ENCODE measurements at places on chromosomes 13 and 19.

DNA sequence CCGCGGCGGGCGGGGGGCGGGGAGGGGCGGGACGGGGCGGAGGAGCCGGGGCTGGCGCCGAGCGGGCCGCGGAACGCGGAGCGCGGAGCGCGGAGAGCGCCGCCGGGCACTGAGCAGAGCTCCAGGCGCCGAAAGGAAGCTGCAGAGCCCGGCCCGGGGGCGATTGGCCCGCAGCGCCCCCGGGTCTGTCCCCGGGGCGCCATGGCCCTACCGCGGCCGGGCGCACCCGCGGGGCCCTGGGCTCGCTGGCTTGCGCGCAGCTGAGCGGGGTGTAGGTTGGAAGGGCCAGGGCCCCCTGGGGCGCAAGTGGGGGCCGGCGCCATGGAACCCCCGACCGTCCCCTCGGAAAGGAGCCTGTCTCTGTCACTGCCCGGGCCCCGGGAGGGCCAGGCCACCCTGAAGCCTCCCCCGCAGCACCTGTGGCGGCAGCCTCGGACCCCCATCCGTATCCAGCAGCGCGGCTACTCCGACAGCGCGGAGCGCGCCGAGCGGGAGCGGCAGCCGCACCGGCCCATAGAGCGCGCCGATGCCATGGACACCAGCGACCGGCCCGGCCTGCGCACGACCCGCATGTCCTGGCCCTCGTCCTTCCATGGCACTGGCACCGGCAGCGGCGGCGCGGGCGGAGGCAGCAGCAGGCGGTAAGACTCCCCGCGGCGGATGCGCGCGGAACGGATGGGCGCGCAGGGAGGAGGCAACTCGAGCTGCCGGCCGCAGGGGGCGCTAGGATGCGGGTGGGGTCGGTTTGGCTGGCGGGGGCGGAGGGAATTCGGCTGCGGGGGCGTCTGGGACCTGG is at the start of gene PDE4A:
PDE4A (plus strand) TSS at position 95 of the 796 bp plus-strand sequence; CDS start at position 322, 227 bp downstream.
- peak; percentile 74 for DNase-seq

GRCh38 chr13:95356916-95357315 is 55.7 kb upstream of the ABCC4 start:
- DNase-seq = no peak

GRCh38 chr19:39251846-39252245 is 3.2 kb upstream of the IFNL4 start:
- peak; percentile 74 for DNase-seq

- DNase-seq = peak; percentile 97
Observed at GRCh38 chr19:4328243-4328990, 10.2 kb downstream of the STAP2 start.

DNA sequence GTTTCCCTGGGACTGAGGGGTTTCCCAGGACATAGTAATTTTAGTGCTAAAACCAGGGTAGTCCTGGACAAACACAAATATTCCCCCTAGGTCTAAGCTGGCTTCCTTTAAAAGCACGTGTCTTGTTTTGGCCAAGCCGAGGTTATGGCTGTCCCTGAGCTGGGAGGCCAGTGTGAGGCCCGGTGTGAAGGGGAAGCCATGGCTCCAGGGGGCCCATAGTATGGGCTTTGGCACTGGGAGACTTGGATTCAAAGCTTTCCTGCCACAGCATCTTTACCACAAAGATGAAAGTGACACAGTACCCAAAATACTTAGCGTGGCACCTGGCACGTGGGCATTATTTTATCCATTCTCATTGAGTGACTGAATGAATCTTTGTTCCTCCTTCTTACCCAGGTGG is 345.2 kb downstream of the ZNF536 start:
- DNase-seq = no peak

DNA sequence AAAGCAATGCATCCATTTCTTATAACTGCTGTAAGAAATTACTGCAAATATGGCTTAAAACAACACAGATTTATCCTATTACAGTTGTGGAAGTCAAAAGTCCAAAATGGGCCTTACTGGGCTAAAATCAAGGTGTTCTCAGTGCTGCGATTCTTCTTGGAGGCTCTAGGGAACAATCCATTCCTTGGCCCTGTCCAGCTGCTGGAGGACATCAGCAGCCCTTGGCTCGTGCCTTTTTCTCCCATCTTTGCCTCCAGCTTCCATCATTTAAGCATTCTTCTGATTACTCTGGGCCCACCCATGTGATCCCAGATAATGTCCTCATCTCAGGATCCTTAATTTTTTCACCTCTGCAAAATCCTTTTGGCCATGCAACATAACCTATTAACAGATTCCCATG is 607.1 kb downstream of the DCT start:
- no peak for DNase-seq

DNA sequence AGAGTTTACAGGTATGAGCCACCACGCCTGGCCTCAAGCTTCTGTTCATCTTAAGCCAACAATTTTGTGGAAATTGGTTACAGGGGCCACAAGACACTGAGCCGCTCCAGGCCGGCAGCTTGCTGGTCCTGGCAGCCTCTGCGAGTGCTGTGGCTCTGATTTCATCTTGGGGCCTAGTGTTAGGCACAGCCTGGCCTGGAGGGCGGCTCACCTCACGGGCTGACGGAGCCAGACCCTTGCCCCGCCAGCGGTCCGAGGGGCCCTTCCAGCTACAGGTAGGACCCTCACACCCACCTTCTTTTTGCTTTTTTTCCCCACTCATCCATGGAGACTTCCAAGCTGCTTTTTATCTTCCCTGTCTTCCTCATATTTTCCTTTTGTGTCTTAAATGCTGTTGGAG is 8.6 kb downstream of the ZNF544 start:
- DNase-seq = no peak

GRCh38 chr19:43798546-43799409 is 3.5 kb downstream of the LYPD5 start:
- peak; percentile 32 for DNase-seq

GRCh38 chr13:94712812-94713560 is 641 bp upstream of the SOX21 start:
- DNase-seq = peak; percentile 70

DNA sequence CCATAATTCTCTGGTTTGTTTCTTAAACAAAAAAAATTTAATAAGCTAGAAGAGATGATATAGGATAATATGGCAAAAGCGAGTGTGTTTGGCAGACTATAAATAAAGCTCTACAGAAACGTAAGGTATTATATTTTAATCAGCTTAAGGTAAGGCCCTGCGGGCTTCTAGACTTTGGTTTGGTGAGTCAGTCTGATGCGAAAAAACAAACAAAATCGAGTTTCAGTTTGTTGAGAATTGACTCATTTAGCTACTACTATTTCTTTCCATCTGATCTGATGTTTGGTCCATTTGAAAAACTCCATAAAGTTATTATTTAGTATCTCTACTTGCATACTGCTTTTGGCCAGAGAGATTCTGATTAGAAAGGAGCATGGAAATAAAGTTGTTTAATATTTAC is 138.0 kb downstream of the MIPEP start:
- no peak for DNase-seq

- DNase-seq = no peak
Observed at GRCh38 chr19:38204728-38205127, 19.3 kb downstream of the DPF1 start.

- peak; percentile 34 for DNase-seq
Observed at GRCh38 chr19:35963514-35963913, 27.3 kb downstream of the LRFN3 start.

- no peak for DNase-seq
Observed at GRCh38 chr13:98493042-98493712, 83.7 kb downstream of the STK24 start.

DNA sequence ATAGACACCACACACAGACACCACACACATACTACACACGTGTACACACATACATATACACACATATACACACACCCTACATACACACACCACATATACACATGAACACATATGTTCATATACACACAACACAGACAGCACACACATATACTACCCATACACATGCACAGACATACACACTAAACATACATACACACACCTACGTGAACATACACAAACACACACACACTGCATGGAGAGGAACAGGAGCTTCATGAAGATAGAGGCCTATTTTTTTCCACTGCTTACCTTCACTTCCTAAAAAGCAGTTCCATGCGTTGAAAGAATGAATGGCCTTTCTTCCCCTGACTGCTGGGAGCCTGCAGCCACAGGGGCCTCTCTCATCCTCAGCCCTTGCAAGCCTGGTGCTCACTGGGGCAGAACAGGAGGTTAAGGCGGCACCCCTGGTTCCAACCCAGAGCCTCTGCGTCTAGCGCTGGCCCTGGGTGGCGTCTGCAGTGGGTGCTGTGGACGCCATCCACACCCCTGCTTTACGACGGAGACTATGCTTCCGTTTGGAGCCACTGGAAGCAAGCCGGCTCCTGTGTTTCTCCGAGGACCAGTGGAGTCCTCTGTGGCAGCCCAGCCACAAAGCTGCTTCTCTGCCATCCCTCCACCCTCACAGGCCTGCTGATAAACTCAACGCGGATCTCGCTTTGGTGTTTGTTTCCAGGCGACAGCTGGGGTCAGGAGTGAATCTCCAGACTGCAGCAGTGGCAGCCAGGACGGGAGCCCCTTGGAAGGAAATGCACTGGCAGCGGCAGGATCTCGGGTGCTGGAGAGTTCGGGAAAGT is 1.9 kb upstream of the RASA3 start:
- no peak for DNase-seq

GRCh38 chr13:112741185-112741755 is 51.4 kb downstream of the ATP11A start:
- no peak for DNase-seq

DNA sequence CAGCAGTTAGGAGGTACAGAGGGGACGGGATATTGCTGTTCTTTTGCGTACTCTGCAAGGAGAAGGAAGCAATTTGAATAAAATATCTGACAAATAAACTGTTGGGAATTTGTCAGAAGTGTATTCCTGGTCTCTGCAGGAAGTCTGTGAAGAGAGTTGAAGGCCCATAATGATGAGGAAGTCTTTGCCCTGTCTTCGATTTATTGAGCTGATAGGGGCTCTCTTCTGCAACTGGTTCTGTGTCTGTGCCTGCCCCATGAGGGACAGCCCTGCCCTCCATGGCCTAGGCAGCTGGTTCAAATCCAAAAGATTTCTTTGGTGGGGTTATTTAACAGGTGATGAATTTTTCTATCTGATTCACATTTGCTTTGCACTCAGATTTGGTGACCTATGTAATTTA is 339.7 kb upstream of the EDNRB start:
- DNase-seq = no peak

- peak; percentile 73 for DNase-seq
Observed at GRCh38 chr13:27792393-27793218, at the start of gene GSX1. Gene GSX1 (plus strand): TSS chr13:27792483. CDS start chr13:27792691, 208 bp downstream.

GRCh38 chr19:2026770-2027169 is 11.3 kb upstream of the BTBD2 start:
- DNase-seq = no peak

GRCh38 chr19:40543029-40543597 is 33.6 kb upstream of the SHKBP1 start:
- DNase-seq = no peak

DNA sequence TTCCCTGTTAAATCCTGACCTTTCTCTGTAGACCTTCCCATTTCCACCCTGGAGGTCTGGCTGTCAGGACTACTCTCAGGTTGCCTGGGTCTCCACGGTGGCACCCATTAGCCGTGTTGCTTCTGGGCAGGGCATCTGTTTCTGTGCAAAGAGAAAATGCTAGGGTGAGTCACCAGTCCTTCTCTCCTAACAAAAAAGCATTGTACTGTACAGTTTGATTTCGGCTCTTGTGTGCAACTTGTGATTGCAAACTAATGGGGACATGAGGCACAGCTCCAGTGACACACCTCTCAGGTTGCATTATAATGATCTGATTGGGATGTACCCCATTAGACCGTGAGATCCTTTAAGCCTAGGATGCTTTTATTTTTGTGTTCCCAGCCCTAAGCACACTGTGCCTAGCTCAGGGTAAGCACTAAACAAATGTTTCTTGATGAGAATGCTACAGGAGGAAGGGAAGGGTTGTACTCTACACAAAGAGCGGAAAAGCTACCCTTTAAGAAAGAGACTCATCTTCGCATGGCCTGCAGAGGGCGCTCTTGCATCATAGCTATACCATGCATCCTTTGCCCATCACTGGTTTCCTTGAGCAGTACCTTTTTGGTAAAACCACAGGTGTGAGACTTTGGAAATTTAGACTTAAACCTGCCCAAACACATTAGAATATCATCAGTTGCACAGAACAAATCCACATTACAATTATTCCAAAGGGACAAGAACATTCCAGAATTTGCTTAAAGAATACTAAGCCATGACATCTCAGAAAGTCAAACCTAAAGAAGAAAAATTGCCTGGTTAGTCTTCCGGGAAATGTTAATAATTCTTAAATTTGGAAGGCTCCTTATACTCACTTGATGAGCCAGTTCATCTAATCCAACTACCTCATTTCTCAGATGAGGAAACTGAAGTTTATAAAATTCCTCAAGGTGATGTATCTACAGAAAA is 20.3 kb upstream of the TRIM13 start:
- peak; percentile 77 for DNase-seq

DNA sequence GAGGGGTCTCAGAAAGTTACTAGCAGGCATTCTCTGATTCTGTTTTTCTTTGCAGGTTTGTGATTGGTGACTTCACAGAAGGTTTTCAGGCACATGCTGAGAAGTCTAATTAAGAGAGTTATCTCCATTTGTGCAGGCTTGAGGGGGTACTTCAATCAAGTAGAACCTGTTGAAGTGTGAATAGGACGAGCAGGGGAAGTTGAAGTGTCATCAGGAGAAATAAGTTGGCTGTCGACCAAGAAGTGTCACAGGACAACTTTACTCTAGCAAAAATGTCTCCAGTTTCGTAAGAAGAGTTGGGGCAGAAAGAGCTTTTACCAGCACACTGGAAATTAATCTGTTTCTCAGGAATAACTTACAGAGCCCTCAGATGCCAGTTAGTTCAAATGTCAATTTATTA is 576.5 kb upstream of the SLITRK5 start:
- DNase-seq = no peak

GRCh38 chr19:32129141-32129540 is 216.3 kb upstream of the ZNF507 start:
- no peak for DNase-seq
